CD4-positive, alpha-beta T cell treated with Interleukin-15 for 1 hour (primary cell): ENCODE measurements at places on chromosomes 11 and 22.

GRCh38 chr11:130904380-130904779 is 11.9 kb downstream of the SNX19 start:
- no peak for DNase-seq

DNA sequence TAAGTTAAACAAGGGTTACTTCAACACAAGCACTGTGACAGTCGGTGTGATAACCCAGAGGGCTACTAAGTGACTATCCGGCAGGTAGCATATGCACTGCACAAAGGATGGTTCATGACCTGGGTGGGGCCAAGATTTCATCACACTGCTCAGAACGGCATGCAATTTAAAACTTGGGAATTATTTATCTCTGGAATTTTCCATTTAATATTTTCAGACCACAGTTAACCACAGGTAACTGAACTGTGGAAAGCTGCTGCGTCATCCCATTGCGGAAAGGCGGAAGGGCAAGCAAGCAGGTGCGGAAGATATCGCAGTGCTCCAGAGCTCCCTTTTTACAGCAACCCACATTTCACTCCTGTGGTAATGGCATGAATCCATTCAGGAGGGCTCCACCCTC is 540.8 kb downstream of the INSC start:
- no peak for DNase-seq

DNA sequence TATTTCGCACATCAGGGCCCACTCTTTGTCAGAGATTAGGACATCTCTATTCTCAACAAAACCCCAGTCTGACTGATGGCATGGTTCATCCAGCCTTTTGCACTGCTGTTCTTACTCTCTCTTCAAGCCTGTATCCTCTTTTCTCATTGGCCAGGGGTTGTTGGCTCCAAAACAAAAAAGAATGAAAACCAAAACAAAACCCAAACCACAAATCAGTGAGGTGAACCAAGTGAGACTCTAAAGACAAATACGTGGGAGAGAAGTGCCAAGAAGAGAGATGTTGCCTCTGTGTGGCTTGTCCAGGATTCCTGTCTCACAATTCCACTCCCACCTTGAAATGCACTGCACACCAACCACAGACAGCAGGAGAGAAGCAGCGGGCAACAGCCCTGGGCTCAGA is 278.9 kb upstream of the NARS2 start:
- no peak for DNase-seq

DNA sequence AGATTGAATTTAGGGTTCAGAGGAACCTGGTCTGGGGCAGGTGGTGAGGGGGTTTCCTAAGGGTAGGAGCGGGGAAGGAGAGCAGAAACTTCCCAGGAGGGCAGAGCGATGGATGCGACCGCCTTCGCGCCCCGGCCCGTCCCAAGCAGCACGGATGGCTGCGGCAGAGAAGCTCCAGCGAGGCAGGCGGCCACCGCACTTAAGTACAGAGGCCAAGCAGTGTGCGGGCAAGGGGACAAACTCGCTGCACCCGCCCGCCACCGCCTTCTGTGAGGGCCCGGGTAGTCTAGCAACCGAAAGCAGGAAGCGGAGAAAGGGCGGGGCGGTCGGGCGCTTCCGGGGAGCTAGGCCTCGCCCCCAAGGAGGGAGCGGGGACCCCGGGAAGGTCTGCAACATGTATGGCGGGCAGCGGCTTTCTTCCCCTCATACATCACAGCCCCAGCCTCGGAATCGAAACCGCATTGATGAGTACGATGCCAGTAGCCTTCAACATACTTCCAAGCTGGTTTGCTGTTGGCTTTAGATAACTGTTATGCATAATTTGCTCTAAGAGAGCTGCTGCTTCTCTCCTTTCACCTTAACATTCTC is at the start of gene AGBL2:
TSS of gene AGBL2 (minus strand) at position 288 of the 588 bp plus-strand sequence. CDS start 719 bp downstream, outside the sequence.
- DNase-seq = peak; percentile 81

DNA sequence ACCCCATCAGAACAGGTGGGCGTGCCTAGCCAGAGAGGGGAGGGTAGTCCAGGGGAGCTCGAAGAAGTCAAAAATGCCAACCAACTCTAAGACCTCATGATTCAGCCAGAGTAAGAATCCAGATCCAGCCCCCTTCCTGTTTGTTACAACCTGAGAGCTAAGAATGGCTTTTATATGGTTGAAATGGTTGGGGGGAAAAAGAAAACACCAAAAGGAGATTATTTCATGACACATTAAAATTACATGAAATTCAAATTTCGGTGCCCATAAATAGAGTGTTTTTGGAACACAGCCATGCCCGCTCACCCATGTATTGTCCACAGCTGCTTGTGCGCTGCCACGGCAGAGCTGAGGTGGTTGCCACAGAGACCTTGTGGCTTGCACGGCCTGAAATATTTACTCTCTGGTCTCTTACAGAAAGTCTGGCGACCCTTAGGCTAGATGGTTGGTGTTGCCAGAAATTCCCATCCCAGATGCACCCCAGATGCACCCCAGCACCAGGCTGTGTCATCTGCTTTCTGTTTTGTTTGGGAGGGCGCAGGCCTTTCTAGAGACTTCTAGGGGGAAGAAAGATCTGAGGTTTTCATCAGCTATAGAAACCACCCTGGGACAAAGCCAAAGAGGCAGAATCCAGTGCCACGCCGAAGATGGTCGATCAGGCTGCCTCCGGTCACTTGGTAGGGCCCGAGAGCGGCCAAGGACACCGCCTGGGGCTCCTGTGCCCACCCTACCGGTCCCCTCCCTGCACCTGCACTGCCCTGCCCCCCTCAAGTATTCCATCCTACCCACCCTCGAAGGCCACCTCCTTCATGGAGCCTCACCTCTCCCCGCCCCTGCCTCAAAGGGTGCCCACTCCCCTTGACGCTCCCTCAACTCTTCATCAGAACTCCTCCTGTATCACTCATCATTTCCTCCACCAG is 80.2 kb downstream of the DSCAML1 start:
- DNase-seq = no peak

DNA sequence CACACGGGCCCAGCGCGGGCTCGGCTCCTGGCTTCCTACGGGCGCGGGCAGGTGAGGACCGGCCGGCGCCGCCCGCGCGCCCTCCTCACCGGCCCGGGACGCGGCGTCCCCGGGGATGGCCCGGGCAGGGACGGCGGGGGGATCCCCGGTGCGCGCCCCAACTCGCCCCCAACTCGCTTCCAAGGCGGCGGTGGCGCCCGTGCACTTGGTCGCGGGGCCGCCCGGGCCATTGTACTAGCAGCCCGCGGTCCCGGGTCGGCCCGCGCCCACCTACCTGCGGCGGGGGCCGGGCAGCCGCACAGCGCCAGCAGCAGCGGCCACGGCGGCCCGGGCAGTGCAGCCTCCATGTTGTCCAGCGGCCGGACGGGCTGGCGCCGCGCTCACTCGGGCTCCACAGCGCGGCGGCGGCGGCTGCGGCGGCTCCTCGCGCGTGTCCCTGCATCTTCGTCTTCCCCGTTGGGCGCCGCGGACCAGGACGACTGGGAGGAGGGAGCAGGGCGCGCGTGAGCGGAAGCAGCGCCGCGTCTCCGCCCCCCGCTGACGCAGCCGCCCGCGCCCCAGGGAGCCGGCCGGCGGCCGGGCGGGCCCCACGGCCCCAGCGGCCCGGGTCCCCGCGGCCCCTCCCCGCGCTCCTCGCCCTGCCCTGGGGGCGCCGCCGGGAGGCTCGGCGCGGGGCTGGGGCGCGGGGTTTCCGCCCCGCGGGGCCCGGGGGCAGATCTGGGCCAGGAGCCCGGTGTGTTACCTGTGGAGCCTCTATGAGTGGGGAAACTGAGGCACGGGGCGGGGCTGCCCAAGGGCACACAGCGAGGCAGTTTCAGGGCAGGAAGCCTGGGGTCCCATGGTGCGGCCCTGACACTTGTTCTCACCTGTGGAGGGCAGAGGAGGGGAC is 159.3 kb upstream of the GRK3 start:
- peak; percentile 72 for DNase-seq

GRCh38 chr11:10602945-10603344 is 34.5 kb upstream of the LYVE1 start:
- no peak for DNase-seq

DNA sequence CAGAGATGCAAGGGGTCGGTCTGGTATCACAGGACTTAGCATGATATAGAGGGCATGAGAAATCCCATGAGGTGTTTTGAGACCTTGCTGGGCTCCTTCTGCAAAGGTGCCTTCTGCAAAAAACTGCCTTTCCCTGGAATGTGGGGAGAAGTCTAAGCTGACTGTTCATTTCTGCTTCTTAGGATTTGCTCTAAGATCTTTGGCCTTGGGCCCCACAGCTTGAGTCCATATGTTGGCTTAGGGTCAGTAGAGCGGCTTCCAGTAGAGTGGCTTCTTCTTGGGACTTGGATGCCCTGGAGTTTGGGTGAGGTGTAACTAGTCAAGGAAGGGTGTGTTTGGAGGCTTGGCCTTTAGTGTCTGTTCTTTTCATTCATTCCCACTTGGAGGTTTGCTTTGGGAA is 37.0 kb downstream of the AMPD3 start:
- no peak for DNase-seq

- no peak for DNase-seq
Measured at GRCh38 chr11:20013346-20014066, 146.8 kb downstream of the DBX1 start.

DNA sequence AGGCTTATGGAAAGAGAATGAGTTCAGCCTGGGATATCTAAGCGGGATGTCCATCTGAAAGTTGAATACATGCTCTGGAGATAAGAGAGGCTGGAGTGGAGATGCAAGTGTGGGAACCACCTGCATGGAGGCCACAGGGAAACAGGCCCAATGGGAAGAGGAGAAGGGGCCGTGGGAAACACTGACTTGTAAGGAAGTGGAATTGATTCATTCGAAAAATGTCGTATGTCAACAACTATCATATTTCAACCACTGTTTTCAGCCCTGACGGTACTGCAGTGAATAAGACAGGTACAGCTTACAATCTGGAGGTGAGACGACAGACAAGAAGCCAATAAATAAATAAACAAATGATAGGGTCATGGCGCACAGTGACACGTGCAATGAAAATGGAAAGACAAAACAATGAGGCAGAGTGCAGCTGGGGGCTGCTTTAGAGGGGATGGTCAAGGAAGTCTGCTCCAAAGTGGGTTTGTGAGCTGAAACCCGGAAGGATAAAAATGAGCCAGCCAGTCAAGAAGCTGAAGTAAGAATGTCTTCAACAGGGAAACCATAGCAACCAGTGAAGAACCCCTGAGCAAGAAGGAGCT is 35.9 kb downstream of the EFCAB6 start:
- DNase-seq = no peak

DNA sequence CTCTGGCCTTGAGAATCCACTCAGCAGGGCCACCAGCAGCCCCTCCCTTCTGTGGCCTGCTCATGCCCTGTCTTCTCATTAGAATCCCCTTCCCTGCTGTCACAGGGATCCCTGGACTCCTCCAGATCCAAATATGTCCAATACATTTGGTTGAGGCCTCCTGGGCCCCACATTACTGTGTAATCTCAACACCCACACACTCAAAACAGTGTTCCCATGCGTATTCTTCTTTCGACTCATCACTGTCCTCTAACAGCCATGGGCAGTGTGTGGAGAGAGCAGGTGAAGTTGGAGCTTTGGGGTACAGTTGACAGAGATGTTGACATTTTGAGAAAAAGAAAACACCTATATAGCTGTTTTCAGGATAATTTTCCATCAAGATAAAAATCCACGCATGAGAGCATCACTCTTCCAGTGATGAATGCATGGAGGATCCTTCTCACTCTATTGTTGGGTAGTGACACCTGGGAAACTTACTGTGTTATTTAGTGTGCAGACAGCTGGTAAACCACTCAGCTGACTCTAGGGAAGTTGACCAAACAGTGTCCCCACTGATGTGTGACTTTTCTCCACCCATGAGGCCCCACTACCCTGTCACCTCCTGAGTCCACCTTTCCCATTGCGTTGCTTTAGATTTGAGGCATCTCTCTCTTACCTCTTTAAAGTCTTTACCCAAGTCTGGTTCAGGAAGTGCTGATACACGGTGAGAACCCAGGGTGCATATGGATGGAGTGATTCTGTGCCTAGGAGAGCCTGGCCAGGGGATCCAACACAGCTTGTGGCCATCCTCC is 28.7 kb upstream of the VPREB1 start:
- DNase-seq = no peak

DNA sequence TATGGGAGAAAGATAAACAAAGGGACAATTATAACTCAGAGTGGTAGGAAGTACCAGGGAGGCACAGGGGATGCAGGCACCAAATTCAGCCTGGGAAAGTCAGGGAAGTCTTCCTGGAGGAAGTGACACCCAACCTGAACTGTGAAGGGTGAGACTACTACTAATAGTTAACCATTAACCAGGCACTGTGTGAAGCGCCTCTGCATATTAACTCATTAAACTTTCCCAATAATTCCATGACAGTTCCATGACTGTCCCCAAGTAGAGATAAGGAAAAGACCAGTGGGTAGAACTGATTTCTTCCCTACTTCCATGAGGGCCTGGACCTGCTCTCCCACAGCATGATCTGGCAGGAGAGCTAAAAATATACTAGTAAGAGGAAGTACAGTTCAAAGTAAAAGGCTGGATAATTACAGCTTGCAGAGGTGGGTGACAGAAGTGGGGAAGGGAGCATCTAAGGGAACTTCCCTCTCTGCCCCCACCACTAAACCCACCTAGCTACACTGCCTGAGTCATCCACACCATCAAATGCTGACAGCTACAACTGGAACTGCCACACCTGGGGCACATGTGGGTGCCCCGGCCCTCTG is 4.7 kb upstream of the AP1B1 start:
- no peak for DNase-seq

DNA sequence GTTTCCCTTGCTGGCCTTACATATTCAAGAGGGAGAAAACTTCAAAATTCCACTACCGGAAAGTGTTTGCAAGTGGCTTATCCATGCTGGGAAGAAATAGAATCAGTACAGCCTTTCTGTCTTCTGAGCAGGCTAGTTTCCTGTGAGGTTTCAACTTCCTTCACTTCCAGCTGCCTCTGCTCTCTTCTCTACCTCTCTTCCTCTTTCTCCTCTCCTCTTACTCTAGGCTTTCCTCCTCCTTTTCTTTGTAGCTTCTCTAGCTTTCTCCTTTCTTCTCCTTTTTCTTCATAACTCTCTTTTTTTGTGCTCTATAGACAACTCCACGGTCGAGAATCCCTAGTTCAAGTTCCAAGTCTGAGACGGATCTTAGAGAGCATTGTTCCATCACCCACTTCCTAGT is 421.8 kb downstream of the ETS1 start:
- DNase-seq = no peak

GRCh38 chr11:73296501-73297230 is 11.4 kb upstream of the ARHGEF17 start:
- no peak for DNase-seq

DNA sequence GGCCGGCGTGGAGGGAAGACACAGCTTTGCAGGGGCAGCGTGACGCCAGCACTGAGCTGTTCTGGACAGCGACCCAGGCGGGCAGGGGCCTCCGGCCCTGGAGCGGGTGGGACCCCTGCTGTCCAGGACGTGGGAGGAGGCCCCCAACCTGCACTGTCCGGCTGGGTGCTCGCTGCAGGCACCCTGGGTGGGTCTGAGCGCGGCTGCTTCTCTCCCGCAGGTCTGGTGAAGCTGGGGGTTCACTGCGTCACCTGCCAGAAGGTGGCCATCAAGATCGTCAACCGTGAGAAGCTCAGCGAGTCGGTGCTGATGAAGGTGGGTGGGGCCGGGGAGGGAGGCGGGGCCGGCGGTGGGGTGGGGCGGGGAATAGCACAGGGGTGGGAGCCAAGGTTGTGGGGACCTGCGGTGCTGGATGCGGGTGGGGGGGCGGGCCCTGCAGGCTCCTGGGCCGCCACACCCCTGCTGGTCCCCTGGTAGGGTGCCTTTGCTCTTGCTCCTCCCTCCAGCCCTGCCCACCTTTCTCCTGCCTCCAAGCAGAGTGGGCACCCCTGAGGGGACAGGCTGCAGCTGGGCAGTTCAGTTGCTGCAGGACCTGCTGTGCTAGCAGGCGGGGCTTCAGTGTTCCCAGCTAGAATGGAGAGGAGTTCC is 46.2 kb downstream of the BRSK2 start:
- no peak for DNase-seq
